ENCODE measurements at places on chromosomes 12 and 14.

- no peak for DNase-seq
Observed at GRCh38 chr14:63155511-63156185, 48.6 kb upstream of the RHOJ start.

DNA sequence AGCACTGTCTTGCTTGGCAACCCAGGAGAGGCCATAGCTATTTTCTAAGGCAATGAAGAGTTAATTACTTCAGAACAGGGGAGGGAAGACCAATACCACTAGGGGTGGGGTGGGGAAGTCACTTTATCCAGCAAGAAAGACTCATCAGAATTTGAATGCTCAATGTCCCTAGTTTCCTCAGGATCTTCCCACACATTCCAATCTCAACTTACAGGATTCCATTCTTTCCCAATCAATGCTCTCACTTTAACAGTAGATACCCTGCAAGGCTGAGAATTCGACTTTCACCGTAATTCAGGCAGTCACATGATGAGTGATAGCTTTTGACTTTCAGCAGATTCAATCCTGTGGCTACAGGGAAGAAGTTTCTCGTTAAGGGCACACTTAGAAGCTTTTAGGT is 526.6 kb upstream of the SEL1L start:
- no peak for DNase-seq

DNA sequence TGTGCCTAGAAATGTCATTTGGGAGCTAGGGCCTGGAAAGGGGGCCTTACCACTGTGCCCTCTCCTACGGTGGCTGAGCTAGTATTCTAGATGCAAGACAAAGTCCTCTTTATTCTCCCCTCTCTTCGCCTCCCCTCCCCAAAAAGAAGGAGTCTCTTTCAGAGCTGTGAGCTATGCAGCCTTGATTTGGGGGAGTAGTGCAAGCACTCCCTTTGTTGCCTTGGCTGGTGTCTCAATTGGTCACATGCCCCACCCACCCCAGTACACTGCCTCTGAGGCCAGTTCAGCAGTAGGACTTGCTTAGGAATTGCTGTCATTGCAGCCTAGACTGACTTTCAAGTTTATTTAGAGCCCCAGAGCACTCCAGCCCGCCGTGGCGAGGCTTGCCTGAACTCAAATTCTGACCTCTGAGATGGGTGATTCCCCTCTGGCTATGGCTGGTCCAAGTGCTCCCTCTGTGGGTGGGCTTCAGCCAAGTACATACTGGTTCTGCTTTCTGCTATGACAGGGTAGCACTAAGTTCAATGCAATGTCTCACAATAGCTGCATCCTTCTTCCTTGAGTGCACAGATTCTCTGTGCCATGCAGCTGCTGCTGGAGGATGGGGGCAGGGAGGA is 37.0 kb upstream of the FBXO33 start:
- no peak for DNase-seq

- DNase-seq, result no peak
Observed at GRCh38 chr12:24582954-24583601, 365.8 kb downstream of the BCAT1 start.

GRCh38 chr14:86938320-86938719 is 1054.7 kb downstream of the GALC start:
- no peak for DNase-seq

GRCh38 chr14:74891870-74892269 is 10.2 kb downstream of the DLST start:
- no peak for DNase-seq

DNA sequence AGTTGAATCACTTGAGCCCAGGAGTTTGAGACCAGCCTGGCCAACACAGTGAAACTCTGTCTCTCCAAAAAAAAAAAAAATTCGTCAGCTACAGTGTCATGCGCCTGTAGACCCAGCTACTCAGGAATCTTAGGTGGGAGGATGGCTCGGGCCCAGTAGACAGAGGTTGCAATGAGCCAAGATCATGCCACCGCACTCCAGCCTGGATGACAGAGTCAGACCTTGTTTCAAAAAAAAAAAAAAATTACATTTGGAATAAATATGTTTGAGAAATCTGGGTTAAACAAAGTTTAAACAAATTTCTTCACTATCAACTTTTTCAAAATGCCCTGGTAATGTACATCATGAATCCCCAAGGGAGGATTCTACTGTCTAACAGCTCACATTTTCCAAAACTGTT is 187.0 kb upstream of the RASSF8 start:
- no peak for DNase-seq

- DNase-seq, result no peak
Observed at GRCh38 chr12:98185606-98186005, 329.8 kb upstream of the TMPO start.

DNA sequence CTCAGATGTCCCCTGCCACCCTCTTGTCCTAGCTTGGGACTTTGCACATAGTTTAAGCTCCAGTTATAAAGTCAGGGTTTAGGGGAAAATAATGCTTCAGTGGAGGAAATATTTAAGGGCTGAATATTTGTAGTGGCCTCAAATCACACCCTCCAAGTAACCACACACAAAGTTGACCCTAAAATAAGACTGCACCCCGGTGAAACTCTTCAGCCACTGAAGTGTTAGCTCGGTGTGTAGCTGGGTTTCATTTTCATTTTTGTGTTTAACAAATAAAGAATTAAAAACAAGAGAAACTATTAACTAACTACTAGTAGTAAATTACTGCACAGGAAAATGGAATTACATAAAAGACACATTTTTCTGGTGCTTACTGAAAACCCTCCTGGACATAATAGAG is 14.8 kb upstream of the BCL11B start:
- no peak for DNase-seq
